Stimulated activated CD4-positive, alpha-beta T cell treated with anti-CD3 and anti-CD28 coated beads, Interleukin-15, amount 100 ng/mL, for 1 hour (primary cell): ENCODE measurements at places on chromosomes 3 and 15.

- DNase-seq = no peak
Measured at GRCh38 chr3:69087030-69087791, 2.5 kb downstream of the ARL6IP5 start.

- DNase-seq = no peak
Measured at GRCh38 chr3:52896613-52897012, 735 bp downstream of the STIMATE start.

- DNase-seq = no peak
Measured at GRCh38 chr3:151562891-151563290, 102.0 kb upstream of the IGSF10 start.

GRCh38 chr3:97815149-97815917 lies 6.5 kb upstream of the CRYBG3 start:
- DNase-seq = peak; percentile 4

DNA sequence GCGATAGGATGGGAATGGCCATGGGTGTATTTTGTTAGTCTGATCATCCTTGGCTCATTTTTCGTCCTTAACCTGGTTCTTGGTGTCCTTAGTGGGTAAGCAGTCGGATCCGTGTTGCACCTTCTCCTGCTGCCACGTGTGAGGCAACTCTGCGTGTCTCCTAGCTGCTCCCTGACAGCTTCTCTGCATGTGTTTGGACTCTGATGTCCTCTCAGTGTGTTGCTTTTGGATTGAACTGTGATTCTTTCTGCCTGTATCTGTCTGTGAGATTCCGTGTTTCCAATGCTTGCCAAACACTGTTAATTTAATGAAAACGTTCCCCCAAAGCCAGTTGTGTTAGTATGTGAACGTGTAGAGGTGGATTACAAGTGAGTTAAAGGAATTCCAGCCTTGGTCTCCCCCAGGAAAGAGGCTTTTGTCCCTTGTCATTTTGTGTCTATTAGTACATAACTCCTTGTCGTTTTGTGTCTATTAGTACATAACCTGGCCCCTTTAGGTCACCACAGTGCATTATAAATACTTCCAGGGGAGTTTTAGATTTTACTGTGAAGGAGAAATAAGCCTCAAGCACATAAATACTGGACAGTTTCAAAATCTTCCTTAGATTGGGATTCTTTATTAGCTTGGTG lies 172.4 kb downstream of the CHDH start:
- DNase-seq = no peak

- no peak for DNase-seq
Measured at GRCh38 chr3:122268257-122269024, 56.6 kb upstream of the CSTA start.

- no peak for DNase-seq
Measured at GRCh38 chr15:65862682-65863081, 6.6 kb upstream of the RAB11A start.

- no peak for DNase-seq
Measured at GRCh38 chr3:121794264-121794983, 40.4 kb downstream of the IQCB1 start.

DNA sequence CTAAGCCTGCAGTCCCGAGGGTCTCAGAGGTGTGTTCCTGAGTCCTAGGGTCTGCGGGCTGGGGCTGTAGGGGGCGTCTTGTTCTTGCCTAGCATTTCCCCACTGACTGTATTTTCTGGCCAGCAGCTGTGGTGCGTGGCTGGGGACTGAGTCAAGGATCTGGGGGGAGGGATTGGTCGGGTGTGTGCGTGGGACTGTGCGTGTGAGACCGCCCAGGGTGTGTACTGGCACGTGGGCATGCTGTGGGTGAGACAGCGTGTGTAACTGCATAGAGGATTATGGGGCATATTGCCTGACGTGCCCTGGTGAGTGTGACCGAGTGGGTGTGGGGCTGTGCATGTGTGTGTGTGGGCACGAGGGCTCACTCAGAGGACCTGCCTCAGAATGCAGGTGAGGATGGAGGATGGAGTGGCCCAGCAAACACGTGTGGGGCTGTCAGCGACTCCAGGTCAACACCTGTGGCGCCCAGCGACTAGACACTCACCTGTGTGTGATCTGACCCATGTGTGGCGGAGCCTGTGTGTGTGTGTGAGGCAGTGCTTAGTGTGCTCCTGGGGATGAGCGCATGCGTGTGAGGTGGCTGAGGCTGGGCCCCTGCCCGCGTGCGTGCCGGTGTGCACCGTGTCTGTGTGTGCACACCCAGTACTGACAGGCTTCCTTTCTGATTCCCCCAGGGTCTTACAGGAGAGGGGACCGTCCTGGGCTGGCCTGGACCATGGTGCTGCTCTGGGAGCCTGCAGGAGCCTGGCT lies 20.9 kb downstream of the FBLN2 start:
- DNase-seq = no peak

- DNase-seq = no peak
Measured at GRCh38 chr3:187252311-187252710, 39.2 kb downstream of the MASP1 start.

- DNase-seq = no peak
Measured at GRCh38 chr3:14845180-14845579, 26.4 kb downstream of the FGD5 start.

- peak; percentile 24 for DNase-seq
Measured at GRCh38 chr15:89129123-89129815, 41.0 kb downstream of the ABHD2 start.

GRCh38 chr15:58602823-58603222 lies 146.7 kb downstream of the ADAM10 start:
- no peak for DNase-seq

DNA sequence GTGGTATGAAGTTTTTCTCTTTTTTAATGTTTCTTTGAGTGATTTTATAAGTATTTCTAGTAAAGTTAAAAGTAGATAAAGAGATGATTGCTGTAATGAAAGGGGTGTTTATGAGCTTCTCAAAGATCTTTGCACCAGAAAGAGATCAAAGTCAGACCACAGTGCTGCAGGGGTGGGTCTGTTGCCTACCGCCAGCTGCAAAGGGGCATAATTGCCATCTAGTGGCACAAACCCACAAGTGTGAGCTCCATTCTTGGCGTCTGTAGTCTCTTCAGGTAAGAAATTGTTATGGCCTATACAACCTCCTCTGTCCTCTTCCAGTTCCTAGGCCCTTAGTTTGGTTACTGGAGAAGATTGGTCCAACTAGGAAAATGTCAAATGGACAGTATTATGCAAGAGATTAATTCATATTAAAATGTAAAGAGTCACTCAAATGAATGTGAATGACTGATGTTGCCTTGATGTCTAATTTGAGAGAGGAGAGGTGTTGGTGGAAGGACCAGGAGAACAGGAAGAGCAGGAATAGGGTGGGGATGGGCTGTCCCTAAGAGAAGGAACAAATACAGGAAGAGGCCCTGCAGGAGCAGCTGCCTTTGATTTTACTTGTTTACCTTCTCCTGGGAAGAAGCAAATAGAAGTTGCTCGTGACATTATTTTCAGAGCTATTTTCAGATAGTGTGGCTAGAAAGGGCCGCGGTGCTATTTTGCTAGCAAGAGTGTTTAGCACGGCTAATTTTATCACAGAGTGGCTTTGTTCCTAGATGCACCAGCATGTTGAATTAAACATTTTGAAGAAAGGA lies 53.0 kb upstream of the GSK3B start:
- no peak for DNase-seq
